Kidney (tissue), 22 donors: ENCODE measurements at places on chromosomes 3 and 15.
A peak's percentile ranks its signal among the peaks of the same experiment; 100 is the strongest.

GRCh38 chr3:172550347-172550943 lies 27.2 kb upstream of the TNFSF10 start:
- DNase-seq, result no peak

- no peak for DNase-seq
Measured at GRCh38 chr3:101902041-101902440, 52.7 kb downstream of the NFKBIZ start.

DNA sequence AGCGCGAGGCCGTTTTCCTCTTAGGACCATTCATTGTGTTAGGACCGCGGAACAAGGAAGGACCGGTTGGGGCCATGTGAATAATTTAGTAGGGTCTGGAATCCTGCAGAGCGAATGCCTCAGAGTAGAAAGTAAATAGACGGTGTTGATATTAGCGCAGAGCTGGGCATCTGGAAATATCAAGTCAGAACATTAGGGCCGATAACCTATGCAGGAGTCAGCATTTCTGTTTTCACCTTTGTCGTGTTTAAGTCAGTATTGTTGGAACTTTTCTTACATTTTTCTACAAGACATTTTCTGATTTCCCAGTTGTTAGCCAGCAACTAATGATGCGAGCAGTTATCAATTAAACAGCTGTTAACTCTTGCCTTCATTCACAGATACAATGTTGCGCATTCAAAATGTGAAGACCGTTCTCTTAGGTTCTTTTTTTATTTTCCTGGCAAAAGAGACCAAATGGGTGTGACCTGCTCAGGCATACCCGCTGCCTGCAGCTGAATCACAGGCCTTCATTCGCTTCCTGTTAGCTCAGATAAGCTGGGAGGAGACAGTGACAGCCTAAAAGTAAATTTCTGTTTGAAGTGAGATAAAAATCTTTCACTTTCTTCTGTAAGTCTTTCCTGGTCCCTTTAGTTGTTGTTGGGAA lies 966 bp upstream of the PKM start:
- DNase-seq, result no peak

- DNase-seq, result no peak
Measured at GRCh38 chr3:38653685-38654537, 4.4 kb upstream of the SCN5A start.

- DNase-seq, result no peak
Measured at GRCh38 chr3:99895703-99896441, 78.2 kb downstream of the CMSS1 start.

- DNase-seq, result no peak
Measured at GRCh38 chr3:126926684-126927400, 56.1 kb upstream of the PLXNA1 start.

- DNase-seq, result no peak
Measured at GRCh38 chr3:157769378-157769777, 266.2 kb upstream of the VEPH1 start.

- DNase-seq, result no peak
Measured at GRCh38 chr3:31210068-31210645, 315.7 kb upstream of the GADL1 start.

GRCh38 chr3:81416812-81417211 lies 344.6 kb downstream of the GBE1 start:
- no peak for DNase-seq

- DNase-seq, result no peak
Measured at GRCh38 chr3:147189016-147189415, 217.3 kb downstream of the ZIC4 start.

- DNase-seq, result no peak
Measured at GRCh38 chr15:36449662-36450145, 129.7 kb upstream of the CDIN1 start.

DNA sequence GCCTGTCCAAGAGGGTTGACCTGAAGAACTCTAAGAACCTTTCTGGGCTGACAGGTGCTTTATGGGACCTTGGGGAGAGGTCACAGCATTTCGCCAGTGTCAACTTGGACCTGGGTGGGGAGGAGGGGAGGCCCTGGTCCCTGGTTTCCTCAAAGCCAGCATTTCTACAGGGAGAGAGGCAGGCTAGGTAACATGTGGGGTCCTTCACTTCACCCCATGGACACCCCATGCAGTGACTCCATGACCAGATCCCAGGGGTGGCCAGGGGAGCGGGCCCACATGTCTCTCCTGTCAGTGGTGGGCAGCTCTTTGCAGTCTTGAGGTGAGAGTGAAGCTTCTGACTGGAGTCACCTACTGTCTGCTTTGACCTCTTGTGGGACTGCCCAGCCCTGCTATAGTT lies 35.8 kb downstream of the GOLGA6L10 start:
- DNase-seq, result no peak

DNA sequence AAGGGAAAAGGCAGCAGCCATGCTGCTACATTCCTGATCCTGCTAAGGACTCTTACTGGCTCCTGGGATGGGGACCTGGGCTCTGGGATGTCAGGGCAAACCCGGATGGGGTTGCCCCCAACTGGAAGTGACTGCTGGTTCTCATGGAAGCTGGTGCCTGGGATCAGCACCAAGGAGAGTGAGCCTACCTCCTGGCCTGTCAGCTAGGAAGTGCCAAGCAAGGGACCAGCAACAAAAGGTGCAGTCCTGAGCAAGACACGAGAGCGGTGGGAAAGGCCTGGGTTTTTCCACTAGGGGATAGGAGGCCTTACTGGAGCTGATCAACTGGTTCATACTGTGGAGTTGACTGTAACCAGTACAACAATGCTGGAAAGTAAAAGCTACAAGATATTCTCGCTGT lies 47.9 kb upstream of the SYNM start:
- no peak for DNase-seq

DNA sequence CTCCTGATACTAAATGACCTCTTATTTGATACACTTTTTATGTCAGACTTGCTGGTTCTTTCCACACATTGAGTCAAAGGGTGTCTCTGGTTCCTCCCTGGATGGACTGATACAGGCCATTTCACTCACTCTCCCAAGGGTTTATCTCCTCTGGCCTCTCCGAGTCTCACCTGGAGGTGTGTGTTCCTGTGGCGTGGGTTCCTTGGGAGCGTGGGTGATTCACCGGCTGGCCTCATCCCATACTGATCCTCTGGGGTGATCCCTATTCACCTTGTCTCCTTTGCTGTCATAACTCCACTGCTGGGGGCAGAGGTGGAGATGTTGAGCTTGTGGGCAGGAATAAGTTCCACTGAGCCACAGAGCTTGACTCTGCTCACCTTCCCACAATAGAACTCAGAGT lies 61.1 kb downstream of the ST6GAL1 start:
- DNase-seq, result no peak

DNA sequence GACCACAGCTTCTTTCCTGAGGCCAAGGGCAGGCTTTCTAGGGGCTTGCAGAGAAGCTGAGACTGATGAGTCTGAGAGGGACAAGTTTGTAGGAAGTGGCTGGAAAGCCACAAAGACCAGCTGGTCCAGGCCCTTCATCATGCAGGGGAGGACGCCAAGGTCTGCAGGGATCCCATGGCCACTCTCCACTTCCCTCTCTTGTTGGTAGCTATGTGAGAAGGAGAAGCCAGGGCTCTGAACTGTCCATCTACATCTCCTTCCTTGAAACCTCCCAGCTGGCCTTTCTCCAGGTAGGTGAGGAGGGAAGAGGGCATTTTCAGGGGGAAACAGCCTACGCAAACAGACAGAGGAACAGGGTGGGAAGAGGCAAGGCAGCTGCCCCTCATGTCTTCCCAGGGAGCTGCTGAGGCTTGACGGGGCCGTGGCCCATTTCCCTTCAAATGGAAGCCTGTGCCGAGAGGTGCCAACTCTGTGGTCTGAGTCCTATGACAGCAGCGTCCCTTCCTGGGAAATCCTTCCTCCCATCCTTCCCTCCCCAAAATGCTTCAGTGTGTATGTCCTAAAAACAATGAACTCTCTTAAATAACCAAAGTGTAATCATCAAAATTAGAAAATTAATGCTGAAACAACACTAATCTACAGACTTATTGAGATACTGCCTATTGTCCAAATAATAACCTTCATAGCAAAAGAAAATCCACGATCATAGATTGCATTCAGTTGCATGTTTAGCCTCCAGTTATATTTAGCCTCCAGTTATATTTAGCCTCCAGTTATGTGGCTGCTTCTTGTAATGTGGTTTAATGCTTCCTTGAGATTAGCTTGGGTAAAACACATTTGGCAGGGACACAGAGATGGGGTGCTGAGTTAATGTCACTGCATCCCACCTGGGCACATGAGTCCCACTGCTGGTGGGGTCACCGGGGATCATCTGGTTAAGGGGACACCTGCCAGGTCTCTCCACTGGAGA lies 36.0 kb downstream of the GNB5 start:
- DNase-seq, result no peak

DNA sequence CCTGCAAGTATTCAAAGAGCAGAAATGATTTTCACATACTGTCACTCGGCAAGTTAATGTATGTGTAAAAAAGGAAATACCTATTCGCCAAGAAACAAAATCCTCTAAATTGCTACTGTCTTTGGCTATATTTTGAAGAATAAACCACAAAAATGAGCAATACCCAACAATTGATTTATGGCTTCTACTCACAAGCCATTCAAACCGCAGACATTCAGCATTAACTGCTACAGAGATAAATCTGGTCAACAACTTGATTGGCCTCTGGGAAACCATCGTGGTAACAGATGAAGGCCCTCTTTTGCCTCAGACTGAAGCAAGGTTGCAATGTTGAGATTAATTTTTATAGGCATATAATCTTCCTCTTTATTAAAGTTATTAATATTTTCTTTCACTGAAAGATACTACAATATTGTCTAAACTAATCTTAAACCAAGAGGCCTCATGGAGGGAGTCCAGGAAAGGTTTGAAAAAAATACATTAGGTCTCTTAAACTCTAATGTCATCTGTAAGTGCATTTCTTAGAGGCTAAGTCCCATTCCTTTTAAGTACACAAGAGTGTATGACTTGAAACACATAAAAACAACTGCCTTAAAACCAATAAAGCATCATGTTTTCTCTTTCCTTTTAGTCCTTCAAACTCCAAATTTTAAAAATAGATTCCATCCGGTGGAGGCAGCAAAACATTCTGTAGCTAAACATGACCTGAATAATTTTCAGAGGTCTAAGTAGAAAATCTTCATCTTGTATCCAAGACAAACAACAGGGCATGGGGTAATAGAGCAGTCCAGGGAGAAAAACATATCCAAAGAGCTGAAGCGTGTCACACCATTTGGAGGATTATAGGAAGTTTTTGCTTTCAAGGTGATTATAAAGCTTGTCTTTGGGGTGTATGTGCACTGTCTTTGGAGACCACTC lies 162.4 kb upstream of the TGFBR2 start:
- peak; percentile 5 for DNase-seq

- no peak for DNase-seq
Measured at GRCh38 chr3:173615661-173616060, 218.1 kb downstream of the NLGN1 start.

DNA sequence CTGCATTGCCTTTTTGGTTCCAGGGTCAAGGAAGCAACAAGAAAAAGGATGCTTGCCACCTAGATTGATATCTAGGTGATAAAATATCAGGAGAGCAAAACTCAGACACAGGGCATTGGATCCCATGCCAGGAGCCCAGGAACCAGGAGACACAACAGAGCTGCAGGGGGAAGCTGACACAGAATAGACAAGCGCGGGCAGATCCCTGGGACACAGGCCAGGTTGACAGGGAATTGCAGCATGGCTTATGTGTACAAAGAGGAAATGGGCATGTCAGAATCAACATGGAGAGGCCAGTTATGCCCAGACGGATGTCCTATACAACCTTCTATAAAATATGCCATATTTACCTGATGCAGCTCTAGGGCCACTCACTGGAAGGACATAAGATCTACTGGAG lies 84.2 kb downstream of the SEMA6D start:
- no peak for DNase-seq

DNA sequence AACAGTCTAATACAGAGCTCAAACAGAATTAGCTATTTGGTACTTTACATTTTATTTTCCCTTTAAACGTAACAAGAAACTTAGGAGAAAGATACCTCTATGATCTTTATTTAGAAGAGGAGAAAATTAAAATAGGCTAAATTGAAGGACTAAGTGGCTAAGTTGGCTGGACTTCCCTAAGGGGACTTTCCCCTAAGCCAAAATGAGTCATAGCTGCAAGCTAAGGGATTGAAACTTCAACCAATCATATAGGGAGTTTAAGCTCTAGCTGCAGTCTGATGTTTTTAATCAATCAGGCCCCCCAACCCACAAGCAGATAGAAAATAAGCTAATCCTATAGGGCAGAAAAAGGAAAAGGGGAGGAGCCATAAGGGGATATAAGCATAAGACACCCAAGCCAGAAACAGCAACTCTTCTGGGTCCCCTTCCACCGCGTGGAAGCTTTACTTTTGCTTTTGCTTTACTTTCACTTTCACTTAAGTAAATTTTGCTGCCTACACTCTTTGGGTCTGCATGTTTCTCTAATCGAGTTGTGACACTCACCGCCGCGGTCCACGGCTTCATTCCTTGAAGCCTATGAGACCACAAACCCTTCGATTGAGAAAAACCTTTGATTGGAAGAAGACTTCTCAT lies 1108.5 kb upstream of the EPHA6 start:
- no peak for DNase-seq

DNA sequence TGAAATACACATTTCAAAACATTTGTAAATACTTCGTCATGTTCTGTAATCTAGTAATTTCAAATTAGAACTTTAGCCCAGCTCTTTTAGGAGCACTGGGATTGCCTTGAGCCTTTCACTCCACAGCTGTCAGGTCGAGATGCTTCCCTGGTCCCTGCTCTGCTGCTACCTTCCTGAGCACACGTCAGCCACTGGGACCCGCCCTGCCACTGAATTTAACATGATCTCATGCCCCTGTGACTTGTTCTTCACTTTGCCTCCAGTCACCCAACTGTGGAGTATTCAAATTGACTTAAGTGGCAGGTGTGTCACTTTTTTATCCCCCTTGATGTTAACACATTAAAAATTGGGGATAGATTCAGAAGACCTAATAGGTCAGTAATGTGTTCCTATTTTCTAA lies 3.3 kb downstream of the ARRDC4 start:
- DNase-seq, result no peak

DNA sequence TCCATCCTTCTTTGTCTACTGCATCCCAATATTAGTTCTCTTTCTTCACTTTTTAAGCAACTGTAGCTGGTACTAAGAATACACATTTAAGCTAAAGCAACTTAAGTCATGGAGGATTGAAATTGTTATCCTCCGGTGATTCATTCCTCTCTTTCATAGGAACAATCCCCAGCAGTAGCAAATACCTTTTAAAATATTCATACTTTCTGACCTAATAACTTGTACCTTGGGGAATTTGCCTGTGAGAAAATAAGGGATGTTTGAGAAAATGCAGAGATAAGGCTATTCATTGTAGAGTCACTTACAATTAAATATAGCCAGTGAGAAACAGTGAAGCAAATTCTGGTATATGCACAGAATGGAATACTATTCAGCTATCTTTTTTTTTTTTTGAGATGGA lies 66.0 kb downstream of the VPS13C start:
- DNase-seq, result no peak

DNA sequence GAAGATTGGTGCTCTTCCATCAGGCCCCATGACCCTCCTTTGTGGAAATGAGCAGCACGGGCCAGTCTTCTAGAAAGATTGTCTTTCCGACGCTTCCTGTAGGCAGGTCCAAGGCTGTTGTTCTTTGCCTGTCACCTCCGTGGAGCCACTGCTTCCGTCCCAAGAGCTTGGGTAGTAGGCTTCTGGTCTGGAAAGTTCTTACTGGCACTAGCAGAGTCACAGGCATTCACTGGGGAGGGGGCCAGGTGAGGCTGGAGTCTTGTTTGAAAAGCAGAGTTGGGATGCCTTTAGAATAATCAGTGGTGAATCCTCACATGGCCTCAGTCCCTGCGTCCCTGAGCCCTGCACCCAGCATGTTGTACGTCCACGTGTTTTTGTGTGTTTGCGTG lies 76.2 kb upstream of the ADPGK start:
- DNase-seq, result no peak
